Right cardiac atrium (tissue), 5 donors: ENCODE measurements at places on chromosomes 3 and 15. TPM values are rescaled to one million over a fixed set of nuclear protein-coding genes. Genes with fewer than 3 reads are reported as not detected.

DNA sequence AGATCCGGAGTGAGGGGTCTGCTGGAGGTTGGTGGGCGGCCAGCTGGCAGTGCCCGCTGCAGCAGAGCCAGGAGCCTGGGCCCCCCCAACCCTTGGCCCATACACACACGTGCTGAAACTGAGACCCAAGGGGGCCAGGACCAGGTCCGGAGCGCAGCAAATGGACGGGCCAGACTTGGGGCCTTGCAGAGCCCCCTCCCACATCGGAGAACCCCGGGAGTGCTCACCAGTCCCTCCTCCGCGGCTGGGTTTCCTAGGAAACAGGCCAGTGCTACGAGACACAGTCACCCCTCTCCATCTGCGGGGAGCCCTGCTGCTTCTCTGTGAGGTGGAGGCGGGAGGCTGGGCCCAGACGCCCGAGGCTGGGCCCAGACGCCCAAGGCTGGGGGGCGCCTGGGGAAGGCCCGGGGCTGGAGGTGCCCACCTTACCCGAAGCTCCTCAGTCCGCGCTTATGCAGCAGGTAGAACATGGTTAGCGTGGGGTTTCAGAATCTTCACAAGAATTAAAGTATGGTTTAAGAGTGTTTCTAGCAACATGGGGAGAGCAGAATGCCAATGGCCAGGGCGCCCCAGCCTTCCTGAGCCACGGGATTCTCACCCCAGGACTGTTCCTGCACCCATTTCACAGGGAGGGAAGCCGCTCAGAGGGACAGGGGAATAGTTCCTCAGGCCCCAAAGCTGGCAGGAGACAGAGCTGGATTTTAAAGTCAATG is 135.0 kb upstream of the PRR20G start:
- no peak for DNase-seq

DNA sequence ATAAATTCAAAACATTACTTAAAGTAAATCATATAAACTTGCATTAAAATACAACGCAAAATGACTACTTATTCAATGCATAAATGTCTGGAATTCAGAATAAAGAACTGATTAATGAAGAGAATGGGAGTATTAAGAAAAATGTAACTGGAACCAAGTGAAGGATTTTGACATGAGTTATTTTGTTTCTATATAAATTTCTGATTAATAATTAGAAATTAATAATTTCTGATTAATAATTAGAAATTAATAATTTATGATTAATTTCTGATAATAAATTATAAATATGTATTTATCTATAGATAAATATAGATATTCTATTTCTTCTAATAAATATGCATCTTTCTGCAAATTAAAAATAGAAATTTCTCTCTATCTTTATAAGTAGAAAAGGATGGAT is 160.0 kb upstream of the STRIT1 start:
- DNase-seq: no peak

DNA sequence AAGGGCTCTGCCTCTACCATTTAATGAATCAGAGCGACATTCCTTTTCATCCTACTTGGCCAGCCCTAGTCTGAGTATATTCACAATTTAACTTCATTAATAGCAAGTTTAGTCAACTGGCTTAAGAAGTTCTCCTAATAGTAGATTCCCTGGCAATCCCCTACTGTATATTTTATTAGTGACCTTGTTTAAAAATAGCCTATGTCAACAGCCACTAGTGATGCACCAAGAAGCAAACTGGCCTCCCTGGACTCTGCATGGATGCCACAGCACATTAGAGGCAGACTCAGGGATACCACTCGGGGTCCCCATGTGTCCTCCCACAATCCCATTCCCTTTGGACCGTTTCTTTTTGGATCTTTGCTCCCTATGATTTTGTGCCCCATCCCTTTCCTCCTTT is 83.6 kb downstream of the THSD4 start:
- no peak for DNase-seq

DNA sequence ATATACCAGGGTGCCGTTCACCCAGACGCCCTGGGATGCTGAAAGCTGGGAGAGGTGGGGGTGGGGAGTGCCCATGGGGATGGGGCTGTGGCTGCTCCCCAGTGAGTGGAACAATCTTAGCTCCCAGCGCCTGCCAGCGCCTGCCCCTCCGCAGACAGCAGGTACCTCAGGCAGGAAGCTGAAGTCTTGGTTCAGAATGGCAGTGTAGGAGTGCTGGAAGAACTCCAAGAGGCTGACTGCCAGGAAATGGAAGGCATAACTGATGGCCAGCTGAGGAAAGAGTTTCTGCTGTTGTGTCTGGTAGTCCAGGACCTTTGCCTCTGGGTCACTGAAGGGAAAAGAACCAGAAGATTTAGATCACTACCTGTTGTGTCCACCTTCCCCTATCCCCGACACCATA is 8.4 kb downstream of the ACOX2 start:
- DNase-seq: peak; percentile 73

DNA sequence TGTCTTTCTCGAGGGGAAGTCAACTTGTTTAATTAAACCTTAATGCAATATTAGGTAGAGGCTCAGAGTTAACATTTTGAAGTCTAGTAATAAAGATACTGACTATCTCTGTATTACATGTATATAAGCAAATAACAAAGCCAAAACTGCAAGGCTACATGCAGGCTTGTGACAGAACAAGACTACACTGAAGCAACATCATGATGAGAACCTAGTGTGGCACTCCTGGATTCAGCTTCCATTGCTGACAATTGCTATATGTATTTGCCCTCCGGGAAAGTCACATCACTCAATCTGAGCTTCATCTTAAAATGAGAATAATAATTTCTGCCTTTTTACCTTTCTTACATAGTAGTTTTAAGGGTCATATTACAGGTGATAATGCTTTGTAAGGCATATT is 15.6 kb upstream of the IL1RAP start:
- no peak for DNase-seq

GRCh38 chr3:6091262-6091661 is 769.7 kb upstream of the GRM7 start:
- DNase-seq: no peak

DNA sequence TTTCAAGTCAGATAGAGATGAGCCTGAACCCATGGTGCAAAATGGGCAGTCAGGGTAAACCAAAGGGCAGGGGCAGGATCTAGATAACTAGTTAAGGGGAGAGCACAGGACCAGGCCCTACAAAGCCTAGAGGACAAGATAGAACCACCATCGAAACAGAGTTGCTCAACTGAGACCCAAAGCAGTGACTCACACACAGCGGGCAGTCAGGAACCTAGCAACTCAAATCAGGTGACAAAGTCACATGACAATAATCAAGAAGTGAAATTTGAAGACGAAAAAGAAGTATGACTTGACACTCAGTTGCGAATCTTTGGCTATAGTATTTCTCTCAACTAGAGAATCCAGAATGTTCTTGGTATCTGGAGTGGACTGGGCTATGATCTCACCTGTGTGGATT is 136.0 kb upstream of the PTPRG start:
- no peak for DNase-seq

DNA sequence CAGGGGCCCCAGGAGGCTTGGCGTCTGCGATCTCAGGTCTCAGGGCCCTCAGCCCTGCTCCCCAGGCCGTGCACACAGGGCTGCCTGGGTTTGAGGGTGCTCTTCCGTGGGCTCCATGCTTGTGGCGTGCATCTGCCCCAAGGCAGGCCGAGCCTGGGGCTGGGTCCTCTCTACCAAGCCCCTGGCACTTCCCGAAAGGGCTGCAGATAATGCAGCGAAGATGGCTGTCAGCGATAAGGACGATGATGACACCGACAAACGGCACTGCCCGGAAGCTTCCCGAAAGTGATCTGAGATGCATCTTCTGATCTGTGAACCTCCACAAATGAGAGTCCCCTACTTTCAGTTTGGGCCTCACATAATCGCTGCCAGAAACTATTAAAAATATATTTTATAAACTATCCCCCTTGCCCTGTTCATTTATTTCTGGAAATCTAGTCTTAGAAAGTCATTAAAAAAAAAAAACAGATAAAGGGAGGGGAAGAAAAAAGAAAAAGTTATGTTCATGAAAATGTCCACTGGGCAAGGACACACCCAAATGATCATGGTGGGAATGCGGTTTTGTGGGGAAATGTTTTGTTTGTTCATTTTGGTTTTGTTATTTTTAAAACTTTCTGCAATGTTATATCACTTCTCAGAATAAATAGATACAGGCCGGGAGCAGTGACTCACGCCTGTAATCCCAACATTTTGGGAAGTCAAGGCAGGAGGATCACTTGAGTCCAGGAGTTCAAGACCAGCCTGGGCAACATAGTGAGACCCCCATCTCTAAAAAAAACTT is 51.5 kb downstream of the RPN1 start:
- no peak for DNase-seq

GRCh38 chr3:172225215-172225707 is 185.9 kb downstream of the FNDC3B start:
- no peak for DNase-seq

DNA sequence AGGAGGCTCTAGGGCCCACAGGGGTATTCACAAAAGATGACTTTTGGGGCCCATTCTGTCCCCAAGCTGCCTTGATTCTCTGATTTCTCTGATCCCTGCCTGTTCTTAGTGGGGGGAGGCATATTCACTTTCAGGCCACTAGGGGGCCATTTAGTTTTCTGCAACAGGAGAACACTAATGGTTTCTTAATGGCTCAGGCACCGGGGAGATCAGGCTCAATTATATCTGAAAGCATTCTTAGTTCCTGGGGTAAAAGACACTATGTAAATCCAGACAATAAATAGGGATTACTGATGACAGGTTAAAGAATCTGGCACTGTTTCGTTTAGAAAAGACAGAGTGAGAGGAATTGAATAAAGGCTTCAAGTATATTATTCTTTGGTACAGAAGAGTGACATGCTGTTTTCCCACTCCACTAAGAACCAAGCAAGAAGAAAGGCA is 2.5 kb upstream of the INAFM2 start:
- peak; percentile 43 for DNase-seq

- DNase-seq: no peak
Observed at GRCh38 chr3:65334045-65334665, 646.4 kb upstream of the ADAMTS9 start.

DNA sequence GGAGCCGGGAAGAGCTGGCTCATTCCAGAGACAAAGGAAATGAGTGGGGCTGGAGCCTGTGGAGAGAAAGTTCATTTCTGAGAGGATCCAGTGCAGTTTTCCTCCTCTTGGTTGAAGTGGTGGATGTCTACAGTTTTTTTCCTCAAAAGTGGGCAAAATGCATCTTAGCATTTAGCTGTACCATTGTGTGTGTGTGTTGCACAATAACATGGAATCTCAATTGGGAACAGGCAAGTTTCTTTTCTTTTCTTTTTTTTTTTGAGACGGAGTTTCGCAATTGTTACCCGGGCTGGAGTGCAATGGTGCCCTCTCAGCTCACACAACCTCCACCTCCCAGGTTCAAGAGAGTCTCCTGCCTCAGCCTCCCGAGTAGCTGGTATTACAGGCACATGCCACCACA is 101.5 kb upstream of the UBE2E1 start:
- DNase-seq: no peak

Gene ARL13B
- 6.2 TPM for total RNA-seq

Gene SHISA5
- total RNA-seq: 72.9 TPM

Gene SLC6A6
- 21.3 TPM for total RNA-seq

Gene AMOTL2
- total RNA-seq: 57.6 TPM

Gene SHC4
- total RNA-seq: 3.5 TPM
